Activated T-helper 1 cell treated with anti-CD3 and anti-CD28 coated beads, Interleukin-2, amount 50 U/mL, for 16 hours (primary cell): ENCODE measurements at places on chromosomes 3 and 15.

GRCh38 chr3:68060191-68060590, 405.8 kb upstream of the SUCLG2 start:
- DNase-seq, result no peak

DNA sequence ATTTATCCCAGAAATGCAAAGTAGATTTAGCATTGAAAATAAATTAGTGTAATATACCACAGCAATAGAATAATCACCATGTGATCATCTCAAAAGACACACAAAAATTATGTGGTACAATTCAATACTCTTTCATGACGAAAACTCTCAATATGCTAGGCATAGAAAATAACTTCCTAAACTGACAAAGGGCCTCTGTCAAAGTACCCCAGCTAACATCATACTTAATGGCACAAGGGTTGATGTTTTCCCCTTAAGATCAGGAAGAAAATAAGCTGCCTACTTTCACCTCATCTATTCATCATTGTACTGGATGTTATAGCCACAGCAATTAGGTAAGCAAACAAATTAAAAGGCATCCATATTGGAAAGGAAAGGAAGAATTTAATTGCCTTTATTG, 22.7 kb upstream of the NIPA2 start:
- no peak for DNase-seq

GRCh38 chr15:38215707-38216106, 36.9 kb upstream of the SPRED1 start:
- no peak for DNase-seq

DNA sequence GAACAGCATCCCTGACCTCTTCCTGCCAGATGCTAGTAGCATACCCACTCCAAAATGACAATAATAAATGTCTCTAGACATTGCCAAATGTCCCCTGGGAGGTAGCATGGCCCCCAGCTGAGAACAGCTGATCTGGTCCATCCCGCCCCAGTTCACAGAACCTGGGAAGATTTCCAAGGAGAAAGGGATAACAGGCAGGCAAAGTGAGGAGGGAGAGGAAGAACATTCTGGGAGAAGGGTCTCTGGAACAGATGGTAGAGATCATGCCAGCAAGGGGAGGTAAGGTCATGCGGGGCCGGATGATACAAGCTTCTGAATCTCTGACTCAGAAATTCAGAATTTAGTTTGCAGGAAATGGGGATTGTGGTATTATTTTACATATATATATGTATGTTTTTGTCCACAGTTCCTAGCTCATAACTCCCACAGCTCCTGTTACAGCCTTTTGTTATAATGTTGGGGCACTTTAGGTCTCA, 192.7 kb downstream of the SUCLG2 start:
- no peak for DNase-seq

DNA sequence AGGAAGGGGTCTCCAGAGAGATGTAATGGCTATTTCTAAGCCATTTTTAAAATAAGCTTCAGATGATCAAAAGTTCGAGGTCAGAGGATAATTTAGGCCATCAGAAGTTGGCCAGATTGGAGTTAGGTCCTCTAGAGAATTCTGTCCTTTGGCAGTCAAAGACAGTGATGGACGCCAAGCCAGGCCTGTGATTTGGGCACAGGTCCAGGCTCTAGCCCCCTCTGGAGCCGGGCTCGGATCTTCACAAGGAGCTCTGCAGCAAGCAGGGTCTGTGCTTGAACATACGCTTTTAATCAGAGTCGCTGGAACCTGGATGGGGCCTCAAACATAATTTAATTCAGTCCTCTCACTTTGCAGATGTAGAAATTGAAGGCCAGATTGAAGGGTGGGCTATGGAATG, 151.4 kb upstream of the BCL6 start:
- DNase-seq, result no peak

- DNase-seq, result no peak
Measured at GRCh38 chr3:104810896-104811295, 555.8 kb upstream of the ALCAM start.

DNA sequence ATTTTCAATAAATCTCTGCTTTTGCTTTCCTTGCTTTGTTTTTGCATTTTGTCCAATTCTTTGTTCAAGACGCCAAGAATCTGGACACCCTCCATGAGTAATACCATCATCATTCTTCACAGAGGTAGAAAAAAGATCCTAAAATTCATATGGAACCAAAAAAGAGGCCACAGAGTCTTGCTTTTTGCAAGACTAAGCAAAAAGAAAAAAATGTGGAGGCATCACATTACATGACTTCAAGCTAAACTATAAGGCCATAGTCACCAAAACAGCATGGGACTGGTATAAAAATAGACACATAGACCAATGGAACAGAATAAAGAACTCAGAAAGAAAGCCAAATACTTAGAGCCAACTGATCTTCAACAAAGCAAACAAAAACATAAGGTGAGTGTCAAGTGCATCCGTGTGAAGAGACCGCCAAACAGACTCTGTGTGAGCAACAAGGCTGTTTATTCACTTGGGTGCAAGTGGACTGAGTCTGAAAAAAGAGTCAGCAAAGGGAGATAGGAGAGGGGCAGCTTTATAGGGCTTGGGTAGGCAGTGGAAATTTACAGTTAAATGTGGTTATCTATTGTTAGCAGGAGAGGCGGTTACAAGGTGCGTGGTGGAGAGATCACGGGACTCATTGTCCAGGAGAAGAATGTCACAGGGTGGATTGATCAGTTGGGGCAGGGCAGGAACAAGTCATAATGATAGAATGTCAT, 10.9 kb downstream of the STRIT1 start:
- no peak for DNase-seq

- DNase-seq, result no peak
Measured at GRCh38 chr3:71372911-71373637, 210.5 kb downstream of the FOXP1 start.

DNA sequence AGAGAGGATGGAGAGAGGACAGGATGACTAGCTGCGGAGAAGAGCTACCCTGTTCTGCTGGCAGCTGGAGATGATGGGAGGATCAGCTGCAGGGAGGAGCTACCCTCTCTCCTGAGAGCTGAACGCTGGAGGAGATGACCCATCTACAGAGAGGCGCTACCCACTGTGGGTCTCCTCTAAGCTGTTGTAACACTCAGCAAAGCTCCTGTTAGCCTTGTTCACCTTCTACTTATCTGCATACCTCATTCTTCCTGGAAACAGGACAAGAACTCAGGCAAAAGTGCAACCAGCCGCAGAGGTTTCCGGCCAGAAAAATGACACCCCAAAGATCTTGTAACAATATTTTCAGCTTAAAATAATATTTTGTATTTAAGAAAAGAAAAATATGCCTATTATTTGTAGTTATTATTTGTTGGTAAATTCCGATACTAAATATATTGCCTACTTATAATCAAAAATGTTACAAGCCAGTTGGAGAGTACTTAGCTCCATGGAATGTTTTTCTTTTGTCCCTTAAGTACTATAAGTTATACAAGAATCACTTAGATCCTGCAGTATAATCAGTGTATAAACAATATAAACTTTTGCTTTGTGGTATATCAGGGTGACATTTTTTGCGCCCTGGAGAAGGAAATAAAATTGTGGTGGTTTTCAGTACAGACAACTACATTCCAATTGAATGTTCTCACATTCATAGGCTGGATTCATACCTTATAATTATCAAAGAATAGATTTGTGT, 1188.0 kb upstream of the CADM2 start:
- DNase-seq, result no peak

- no peak for DNase-seq
Measured at GRCh38 chr3:197836244-197836643, 45.2 kb downstream of the LRCH3 start.
